ENCODE measurements at places on chromosomes 4 and X.

DNA sequence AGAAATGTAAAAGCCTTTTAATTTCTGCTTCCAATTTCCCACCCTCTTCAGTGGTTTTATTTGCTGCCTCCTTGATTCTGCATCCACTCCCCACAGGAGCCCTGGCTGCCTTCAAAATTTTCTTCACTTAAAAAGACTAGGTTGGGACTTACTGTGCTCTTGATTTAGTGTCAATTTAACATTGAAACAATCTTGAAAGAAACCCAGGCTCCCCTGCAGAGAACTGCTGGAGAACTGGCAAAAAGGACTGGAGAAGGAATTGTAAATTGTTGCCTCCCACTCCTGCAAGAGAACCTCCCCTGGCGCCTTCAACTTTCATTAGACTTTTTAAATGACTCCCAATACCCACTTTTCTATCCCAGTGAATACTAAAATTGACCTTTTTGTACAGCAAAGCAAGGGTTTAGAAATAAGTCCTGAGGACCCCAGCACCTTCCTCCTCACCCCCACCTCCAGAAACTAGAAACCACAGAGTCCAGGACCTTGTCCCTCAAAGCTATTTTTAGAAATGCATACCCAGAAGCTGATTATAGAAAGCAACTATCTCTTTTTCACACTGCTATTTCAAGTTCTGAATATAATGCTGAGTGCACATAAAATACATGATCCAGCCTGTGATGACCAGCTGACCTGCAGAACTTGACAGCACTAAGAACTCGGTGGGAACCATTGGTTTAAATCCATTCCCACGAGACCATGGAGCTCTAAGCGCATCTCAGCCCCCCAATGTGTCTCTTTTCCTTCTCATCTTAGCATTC, 155.5 kb downstream of the INPP4B start:
- no peak for DNase-seq

DNA sequence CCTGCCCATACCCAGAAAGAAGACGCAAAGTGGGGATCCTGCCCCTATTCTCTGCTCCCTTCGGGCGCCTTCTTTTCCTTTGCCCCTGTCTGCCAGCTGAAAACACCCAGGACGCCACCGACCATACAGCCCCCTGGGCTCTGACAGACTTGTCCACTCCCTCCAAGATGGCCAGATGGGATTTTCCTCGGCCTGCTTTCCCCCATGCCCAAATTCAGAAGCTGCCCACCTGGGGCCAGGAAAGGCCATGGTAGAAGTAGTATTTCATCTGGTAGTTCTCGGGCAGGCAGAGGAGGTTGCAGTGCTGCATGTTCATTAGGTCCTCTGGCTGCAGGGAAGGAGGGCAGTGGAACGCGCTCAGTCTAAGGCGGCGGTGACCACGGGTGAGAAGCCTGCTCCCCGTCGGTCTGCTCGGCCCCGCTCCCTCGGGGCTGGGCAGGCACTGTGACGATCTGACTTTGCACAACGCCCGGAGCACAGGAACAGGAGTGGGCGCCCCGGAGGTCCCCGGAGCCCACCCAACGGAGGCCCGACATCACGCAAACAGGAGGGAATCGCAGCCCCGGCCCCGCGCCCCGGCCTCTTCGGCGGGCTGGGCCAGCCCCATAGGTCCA, 582 bp downstream of the NAA10 start:
- no peak for DNase-seq

GRCh38 chr4:2364654-2365053, 53.8 kb downstream of the ZFYVE28 start:
- peak; percentile 48 for DNase-seq

DNA sequence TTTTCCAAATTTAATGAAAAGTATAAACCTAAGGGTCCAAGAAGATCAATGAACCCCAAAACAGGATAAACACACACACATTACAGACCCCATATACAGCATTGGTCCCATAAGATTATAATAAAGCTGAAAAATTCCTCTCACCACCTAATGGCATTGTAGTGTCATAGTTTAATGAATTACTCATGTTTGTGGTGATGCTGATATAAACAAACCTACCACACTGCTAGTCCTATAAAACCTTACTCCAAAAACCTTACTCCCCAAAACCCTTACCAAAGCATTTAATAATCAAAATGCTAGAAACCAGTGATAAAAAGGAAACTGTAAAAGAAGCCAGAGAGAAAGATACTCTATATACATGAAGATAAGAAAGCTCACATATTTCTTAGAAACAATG, 148.1 kb upstream of the SH3RF1 start:
- DNase-seq: no peak

DNA sequence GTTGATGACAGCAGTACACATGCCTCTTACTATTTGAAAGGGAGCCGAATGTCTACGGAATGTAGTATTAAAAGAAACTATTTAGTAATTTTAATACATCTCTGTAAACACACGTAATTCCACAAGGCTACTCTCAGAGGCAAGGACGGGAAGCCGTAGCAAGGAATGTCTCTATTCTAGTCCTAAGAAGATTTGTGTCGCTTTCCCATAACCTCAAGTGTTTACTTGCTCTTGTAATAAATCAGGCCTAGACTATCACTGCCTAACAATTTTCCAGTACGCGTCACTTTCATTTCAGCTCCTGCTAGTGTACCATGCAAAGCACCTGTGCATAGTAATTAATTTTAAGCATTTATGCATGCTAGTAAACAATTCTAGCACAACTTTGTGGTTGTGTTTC, 86.7 kb downstream of the OR13H1 start:
- no peak for DNase-seq

DNA sequence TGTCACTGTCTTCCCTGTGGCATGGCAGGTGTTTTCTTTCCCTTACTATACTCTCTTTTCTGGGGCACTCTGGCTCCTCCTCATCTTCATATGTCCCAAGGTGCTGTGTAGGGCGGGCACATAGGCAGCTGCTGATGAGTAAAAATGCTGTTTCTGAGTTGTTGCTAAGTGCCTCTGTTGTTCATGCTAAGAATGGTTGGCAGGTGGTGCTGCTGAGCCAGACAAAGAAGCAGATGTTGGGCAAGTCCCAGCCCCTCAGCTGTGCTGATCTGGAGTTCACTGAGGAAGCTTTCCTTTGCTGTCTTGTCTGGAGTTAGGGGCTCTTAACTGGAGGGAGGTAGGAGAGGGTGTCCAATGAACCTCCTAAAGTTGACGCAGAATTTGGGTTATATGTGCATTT, 40.6 kb downstream of the HADH start:
- peak; percentile 40 for DNase-seq

DNA sequence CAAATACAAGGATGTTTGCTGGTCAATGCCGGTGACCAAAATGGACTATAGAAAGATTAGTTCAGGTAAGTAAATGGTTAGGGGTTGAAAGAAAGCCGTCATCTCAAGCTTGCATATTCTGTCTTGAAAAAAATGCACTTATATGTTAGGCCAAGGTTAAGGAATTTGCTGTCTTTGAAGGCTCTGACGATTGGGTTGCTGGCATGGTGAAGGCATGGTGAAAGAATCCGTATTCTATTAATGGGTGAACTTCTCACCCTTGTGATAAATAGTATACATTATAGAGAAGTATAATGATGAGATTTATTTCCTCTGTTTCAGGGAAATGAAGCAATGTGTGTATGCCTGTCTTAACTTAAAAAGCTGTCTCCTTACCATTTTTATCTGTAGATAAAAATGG, 132.6 kb downstream of the ADGRL3 start:
- DNase-seq: no peak

DNA sequence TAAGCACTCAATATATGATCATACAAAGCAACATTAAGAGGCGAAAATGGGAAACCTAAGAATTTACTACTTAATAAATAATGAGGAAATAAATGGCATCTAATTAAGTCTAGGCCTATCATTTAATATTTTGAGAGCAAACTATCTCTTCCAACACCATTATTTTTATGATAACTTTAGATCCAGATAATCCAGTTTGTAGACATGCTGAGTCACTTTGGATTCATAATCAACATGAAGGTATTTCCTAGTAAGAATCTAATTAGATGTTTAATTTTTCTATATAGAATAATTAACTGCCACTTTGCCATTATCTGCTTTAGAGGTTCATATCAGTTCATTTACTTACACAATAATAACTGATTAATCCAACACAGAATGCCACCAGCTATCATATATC, 336.2 kb downstream of the INPP4B start:
- no peak for DNase-seq

DNA sequence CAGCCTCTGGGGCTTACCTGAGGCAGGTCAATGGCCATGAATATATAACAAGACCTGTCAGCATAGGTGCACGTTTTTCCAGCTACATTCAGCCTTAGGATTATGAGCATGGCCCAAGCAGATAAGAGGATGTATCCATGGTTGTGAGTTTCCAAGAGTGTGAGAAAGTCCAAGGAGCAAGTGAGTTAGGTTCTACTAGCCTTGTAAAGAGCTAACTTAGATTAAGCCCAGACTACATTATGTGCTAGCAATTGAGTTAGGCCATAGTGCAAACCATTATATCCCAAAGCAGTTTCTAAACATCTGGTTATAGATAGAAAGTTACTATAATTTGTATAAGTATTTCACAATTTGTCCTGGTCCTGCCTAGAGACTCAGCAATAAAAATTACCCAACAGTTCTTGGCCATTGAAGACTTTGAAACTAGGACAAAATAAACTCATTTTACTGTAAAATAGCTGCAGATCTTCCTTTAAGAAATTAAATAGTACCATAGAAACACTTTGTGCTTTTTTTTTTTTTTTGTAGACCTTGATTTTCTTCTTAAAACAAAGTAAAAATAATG, 312.0 kb downstream of the CAMK2D start:
- DNase-seq: no peak

GRCh38 chr4:136742333-136742732, 790.0 kb downstream of the PCDH18 start:
- no peak for DNase-seq

DNA sequence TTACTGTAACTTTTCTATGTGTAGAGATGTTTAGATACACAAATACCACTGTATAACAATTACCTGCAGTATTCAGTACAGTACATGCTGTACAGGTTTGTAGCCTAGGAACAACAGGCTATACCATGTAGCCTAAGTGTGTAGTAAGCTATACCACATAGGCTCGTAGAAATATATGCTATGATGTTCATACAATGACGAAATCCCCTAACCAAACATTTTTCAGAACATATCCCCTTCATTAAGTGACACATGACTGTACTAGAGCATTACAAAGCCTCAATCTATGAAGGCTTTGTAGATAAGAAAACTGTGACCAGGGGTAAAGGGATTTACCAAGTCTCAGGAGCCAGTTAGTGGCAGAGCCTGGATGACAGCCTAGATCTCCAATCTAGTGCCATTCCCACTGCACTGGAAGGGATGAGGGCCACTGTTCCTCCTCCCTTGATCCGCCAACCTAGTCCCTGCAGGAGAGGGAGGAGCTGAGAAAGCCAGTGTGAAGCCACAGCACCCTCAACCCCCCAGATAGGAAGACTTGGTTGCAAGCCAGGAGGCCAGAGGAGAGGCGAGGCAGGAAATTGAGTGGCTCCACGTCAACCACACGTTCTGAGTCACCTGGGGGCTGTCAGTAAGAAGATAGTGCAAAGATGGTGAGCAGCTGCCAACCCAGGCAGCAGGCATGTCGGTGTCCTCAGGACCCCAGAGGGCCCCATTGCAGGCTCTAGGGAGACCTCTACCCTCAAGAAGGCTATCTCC, 227.7 kb downstream of the BCOR start:
- DNase-seq: no peak

- no peak for DNase-seq
These were observed 32.9 kb downstream of the HOPX start for GRCh38 chr4:56648021-56648823.

GRCh38 chr4:177161781-177162180, 147.9 kb upstream of the NEIL3 start:
- DNase-seq: no peak

GRCh38 chrX:43964936-43965335, 8.3 kb downstream of the NDP start:
- no peak for DNase-seq

GRCh38 chr4:2396781-2397368, 21.6 kb downstream of the ZFYVE28 start:
- no peak for DNase-seq

DNA sequence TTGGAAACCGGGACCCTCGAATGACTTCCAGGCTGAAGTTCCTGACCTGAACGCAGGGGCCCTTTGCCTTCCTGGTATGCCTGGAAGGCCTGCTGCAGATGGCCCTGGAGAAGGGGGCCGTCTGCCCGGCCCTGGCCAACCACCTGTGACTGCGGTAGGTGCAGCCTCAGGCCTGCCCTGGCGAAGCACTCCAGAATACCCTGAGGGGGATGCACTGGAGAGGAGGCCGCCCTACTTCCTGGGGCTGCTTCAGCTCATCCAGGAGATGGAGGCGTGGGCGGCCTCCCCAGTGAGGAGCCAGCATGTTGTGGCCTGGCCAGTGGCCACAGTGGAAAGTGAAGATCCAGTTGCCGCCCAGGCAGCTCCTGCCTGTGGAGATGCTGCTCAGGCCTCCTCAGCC, 26.4 kb upstream of the PNMA3 start:
- DNase-seq: no peak

DNA sequence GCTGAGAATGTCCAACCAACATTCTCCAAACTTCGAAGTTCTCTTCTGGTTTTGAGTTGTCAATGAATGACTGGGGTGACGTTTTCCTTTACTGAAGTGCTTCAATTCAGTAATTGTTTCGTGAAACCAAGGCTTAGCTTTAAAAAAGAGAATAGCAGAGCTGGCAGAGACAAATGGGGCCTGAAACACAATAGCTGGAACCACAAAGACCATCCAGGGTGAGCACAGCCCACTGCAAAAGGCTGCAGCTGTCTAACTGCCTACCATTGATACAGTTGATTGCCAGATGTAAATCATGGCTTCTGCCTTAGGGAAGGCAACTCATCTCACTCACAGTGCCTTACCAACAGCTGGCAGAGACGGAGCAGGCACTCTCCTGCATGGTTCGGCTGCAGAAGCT, 78.7 kb upstream of the ZNF518B start:
- no peak for DNase-seq

Data from SW 1271 (cell line).